Mesenteric fat pad (tissue), 1 donor: ENCODE measurements at places on chromosomes 3 and 15. TPM values are rescaled to one million over a fixed set of nuclear protein-coding genes. Genes with fewer than 3 reads are reported as not detected.

DNA sequence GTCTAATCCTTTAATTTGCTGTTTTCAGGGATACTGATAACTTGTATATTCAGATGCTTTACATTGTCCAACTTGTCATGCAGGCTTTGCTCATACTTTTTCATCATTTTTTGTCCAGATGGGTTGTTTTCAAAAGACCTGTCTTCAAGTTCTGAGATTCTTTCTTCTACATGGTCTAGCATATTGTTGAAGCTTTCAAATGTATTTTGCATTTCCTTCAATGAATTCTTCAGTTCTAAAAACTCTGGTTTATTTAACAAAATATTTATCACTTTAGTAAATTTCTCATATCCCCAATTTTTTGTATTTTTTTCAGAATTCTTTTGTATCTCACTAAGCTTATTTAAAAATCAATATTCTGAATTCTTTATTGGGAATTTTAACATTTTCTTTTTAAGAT lies 388.3 kb upstream of the IL12A start:
- no peak for DNase-seq

- no peak for DNase-seq
Observed at GRCh38 chr3:110667216-110667615, 404.4 kb upstream of the NECTIN3 start.

DNA sequence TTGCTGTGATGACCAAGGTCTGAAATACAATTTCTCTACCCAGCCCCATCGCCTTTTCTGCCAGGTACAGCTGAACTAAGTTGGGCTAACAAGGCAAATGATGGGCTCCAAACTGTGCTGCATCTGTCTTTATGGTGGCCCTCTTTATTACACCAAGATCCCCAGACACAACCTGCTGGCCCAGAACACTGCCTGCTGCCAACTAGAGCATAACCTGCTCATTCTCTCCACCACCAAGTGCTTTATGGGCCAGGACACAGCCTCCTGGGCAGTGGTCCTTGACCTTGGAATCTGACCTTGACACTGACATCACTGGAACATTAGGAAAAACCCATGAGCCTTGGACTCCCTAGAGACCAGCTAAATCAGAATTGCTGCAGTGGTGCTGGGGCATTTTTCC lies 3.3 kb downstream of the LINS1 start:
- no peak for DNase-seq

GRCh38 chr3:104368760-104369159 lies 997.9 kb upstream of the ALCAM start:
- DNase-seq = no peak

- no peak for DNase-seq
Observed at GRCh38 chr15:98731712-98732450, 83.5 kb downstream of the IGF1R start.

DNA sequence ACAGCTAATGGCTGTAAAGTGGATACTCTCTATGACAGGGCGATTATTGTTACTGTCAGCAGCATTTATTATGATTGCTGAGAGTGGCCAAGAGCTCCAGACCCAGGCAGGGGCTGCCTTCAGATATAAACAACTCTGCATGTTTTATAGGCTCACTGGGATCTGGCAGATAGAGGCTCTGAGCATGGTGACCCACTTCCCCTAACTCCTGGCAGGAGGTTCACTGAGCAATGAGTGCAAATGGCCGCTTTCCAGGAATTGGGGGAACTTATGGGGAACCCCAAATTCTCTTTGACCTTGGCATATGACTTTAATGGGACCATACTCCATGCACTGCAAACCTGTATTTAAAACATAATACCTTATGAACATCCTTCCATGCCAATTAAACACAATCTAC lies 59.0 kb downstream of the SCN5A start:
- peak; percentile 39 for DNase-seq

The TLR9 gene
- 0.19 TPM for total RNA-seq

The GOLGA8N gene
- total RNA-seq = 6.9 TPM
